ENCODE measurements at places on chromosomes 3 and 15. TPM values are rescaled to one million over a fixed set of nuclear protein-coding genes. Genes with fewer than 3 reads are reported as not detected.

The MST1R gene
- 5.3 TPM for total RNA-seq

- no peak for DNase-seq
- H3K4me3 ChIP-seq = no peak overlapping the region
- H3K27me3 ChIP-seq = no peaks in the 10 kb centered on the region
- H3K36me3 ChIP-seq = no peaks in the 10 kb centered on the region
- no peaks in the 10 kb centered on the region for H3K4me1 ChIP-seq
- no peak overlapping the region for H3K27ac ChIP-seq
Observed at GRCh38 chr15:37080261-37080921, 20.0 kb downstream of the MEIS2 start.

- peak; percentile 17 for DNase-seq
- H3K4me1 ChIP-seq = no peaks in the 10 kb centered on the region
- H3K27ac ChIP-seq = no peak overlapping the region
- no peaks in the 10 kb centered on the region for H3K36me3 ChIP-seq
- H3K27me3 ChIP-seq = no peaks in the 10 kb centered on the region
Observed at GRCh38 chr15:68374168-68374745, 57.7 kb downstream of the ITGA11 start.

The ALDH1A2 gene
- 0.72 TPM for total RNA-seq

The CASR gene
- 0.02 TPM for total RNA-seq

- no peak overlapping the region for H3K27ac ChIP-seq
- DNase-seq = no peak
- H3K4me1 ChIP-seq = peaks cover 4% of the 10 kb centered on the region
- H3K36me3 ChIP-seq = no peaks in the 10 kb centered on the region
Observed at GRCh38 chr3:105806359-105806758, 62.5 kb downstream of the CBLB start.

- H3K27ac ChIP-seq = no peak overlapping the region
- no peak overlapping the region for H3K4me3 ChIP-seq
- peak; percentile 33 for DNase-seq
- H3K36me3 ChIP-seq = peaks cover 6% of the 10 kb centered on the region
- no peaks in the 10 kb centered on the region for H3K4me1 ChIP-seq
Observed at GRCh38 chr3:64932666-64933342, 245.0 kb upstream of the ADAMTS9 start.

The CERS3 gene
- 1.3 TPM for total RNA-seq

The CKMT1A gene
- 35.5 TPM for total RNA-seq

The BNC1 gene
- total RNA-seq = not detected

The ITIH3 gene
- total RNA-seq = not detected

DNA sequence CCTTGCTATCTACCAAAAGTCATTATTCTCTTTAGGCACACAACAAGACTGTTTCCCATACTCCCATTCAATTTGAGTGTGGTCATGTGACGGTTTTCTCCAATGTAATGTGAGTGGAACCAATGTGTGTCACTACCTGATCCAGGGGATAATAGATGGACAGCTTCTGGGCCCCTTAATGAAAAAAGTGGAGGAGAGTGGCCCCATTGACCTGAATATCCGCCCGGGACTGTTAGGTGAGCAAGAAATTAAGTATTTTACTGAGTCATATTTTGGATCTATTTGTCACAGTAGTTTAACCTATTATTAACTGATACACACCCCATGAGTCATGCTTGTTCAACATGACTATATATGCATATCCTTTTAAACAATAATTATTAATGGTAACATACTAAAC is 15.1 kb upstream of the ARID3B start:
- peaks cover 6% of the 10 kb centered on the region for H3K4me1 ChIP-seq
- H3K27ac ChIP-seq = no peak overlapping the region
- H3K36me3 ChIP-seq = no peaks in the 10 kb centered on the region

GRCh38 chr15:57302640-57303257 is 73.6 kb upstream of the CGNL1 start:
- no peaks in the 10 kb centered on the region for H3K27me3 ChIP-seq
- no peak for DNase-seq
- no peaks in the 10 kb centered on the region for H3K36me3 ChIP-seq
- no peak overlapping the region for H3K27ac ChIP-seq

The TF gene
- 0.18 TPM for total RNA-seq

The VIPR1 gene
- total RNA-seq = 6.5 TPM

DNA sequence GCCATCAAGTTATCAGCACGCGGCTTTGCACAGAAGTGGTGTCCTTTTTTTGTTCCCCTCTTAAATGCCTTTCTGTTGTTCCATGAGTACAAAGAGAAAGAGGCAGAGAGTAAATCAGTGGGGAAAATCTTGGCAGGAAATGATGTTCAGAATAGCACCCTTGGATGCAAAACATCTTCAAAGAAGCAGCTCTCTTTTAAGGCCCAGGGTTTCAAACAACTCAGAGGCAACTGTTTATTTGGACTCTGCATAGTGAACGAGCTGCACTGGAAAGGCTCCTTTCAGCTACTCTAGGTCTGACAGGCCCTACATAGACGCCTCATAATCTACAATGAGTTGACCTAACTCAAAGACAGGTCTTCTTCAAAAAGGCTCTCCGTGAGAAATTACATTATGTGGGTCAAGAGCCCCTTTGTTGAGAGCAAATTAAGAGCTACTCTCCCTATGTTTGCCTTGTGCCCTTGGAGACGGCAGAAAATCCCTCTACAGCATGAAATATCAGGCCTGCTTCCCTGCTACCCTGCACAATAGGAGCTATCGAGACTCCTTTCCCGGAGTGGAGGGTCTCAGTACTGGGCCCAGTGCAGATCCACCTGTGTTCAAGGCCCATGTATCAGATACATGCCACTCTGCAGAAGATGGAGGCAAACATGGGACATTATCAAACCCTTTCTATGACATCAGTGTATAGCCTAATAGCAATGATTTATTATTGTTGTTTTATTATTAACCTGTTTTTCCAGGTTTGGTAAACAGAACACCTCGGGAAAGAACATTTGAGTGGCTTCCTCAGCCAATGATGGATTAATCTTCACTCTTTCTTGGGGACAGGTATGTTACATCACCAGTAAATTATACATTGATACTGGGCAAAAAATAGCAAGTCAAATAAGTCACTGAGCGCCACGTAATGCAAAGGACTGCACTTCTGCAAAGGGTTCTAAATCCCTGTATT is 53.1 kb downstream of the HEG1 start:
- H3K36me3 ChIP-seq = peaks cover 2% of the 10 kb centered on the region
- H3K4me1 ChIP-seq = no peaks in the 10 kb centered on the region
- H3K4me3 ChIP-seq = no peak overlapping the region

The CCR8 gene
- total RNA-seq = 0.64 TPM

The KPNA1 gene
- total RNA-seq = 71.8 TPM

DNA sequence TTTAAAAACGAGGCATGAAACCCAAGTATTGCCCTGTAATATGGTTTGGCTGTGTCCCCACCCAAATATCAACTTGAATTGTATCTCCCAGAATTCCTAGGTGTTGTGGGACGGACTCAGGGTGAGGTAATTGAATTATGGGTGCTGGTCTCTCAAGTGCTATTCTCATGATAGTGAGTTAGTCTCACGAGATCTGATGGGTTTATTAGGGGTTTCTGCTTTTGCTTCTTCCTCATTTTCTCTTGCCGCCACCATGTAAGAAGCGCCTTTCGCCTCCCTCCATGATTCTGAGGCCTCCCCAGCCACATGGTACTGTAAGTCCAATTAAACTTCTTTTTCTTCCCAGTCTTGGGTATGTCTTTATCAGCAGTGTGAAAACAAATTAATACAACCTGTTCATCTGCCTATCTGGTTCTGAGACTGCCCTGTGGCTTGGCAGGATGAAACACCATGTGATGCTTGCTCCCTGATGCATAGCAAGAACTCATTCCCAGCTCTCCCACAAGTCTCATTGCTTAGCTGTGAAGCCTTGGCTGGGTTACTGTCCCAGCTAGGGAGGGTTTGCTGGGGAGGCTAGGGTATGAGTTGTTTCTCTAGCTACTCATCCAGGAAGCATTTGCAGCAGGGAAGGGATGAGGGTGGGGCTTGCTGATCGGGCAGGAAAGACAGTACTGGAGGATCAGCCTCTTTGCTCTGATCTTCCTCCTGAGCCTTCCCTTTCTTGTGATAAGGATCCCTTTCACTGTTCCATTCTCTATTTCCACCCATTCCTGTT is 3.7 kb upstream of the SQOR start:
- H3K27ac ChIP-seq = no peak overlapping the region
- no peaks in the 10 kb centered on the region for H3K4me1 ChIP-seq
- no peak overlapping the region for H3K4me3 ChIP-seq
- no peak for DNase-seq
- H3K27me3 ChIP-seq = peaks cover 8% of the 10 kb centered on the region

GRCh38 chr15:99126131-99126588 is 21.3 kb downstream of the SYNM start:
- H3K4me1 ChIP-seq = no peaks in the 10 kb centered on the region
- H3K36me3 ChIP-seq = peaks cover 4% of the 10 kb centered on the region
- no peaks in the 10 kb centered on the region for H3K27me3 ChIP-seq
- H3K4me3 ChIP-seq = no peak overlapping the region
- H3K27ac ChIP-seq = no peak overlapping the region

The GP5 gene
- not detected for total RNA-seq

- H3K4me3 ChIP-seq = no peak overlapping the region
- no peak for DNase-seq
- H3K36me3 ChIP-seq = no peaks in the 10 kb centered on the region
- H3K27ac ChIP-seq = no peak overlapping the region
Observed at GRCh38 chr3:79414806-79415205, 353.0 kb downstream of the ROBO1 start.

DNA sequence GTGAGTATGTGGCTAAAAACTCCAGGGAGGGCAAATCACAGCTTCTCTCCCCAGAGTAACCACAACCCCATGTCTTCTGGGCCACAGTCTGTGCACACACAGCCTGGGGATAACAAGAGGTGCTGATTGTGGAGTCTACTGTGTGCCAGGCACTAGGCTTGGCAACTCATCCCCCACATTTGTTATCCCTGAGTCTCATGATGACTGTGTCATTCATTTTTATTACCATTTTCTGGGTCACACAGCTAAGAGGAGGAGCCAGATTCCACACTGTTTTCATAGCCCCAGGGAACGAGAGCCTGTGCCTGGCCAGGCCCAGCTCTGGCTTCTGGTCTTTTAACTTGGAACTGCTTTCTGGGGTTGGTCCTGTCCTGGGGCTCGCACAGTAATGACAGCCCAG is 34.5 kb downstream of the ESYT3 start:
- no peak overlapping the region for H3K4me3 ChIP-seq
- peak; percentile 12 for DNase-seq
- no peaks in the 10 kb centered on the region for H3K4me1 ChIP-seq
- no peaks in the 10 kb centered on the region for H3K27me3 ChIP-seq
- H3K27ac ChIP-seq = no peak overlapping the region
- H3K36me3 ChIP-seq = no peaks in the 10 kb centered on the region

- no peak for DNase-seq
- no peak overlapping the region for H3K4me3 ChIP-seq
- H3K4me1 ChIP-seq = no peaks in the 10 kb centered on the region
- H3K27me3 ChIP-seq = no peaks in the 10 kb centered on the region
- H3K27ac ChIP-seq = no peak overlapping the region
Observed at GRCh38 chr15:56524915-56525314, 60.0 kb upstream of the MNS1 start.

The ARGFX gene
- total RNA-seq = not detected

DNA sequence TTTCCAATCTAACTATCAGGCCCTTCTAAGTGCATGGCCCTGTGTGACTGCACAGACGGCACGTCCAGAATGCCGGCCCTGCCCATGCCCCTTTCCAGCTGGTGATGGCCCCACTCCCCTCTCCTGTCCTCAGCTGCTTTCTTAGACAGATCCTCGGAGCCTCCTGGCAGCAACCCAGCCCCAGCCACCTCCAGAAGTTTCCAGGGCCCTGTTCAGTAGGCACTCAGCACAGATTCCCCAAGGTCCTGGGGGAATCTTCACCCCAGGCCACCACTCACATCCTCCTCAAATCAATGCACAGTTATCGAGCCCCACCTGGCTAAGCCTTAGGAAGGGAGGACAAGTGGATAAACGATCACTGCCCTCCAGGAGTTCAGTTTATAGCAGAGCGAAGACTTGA is 1.4 kb upstream of the CRABP1 start:
- H3K4me3 ChIP-seq = no peak overlapping the region
- peaks cover 7% of the 10 kb centered on the region for H3K27me3 ChIP-seq
- H3K4me1 ChIP-seq = peaks cover 3% of the 10 kb centered on the region
- no peak for DNase-seq
- H3K36me3 ChIP-seq = peaks cover 16% of the 10 kb centered on the region
- H3K27ac ChIP-seq = no peak overlapping the region

- H3K36me3 ChIP-seq = 0 out of 2 replicates have a peak, but pooled peaks cover 10% of the 10 kb centered on the region
- H3K27me3 ChIP-seq = peaks cover 17% of the 10 kb centered on the region
- peak; percentile 64 for DNase-seq
- H3K27ac ChIP-seq = no peak overlapping the region
- peak overlapping the region; percentile 75 for H3K4me3 ChIP-seq
Observed at GRCh38 chr15:29968099-29968894, 114.5 kb upstream of the GOLGA8J start.

GRCh38 chr15:66619152-66619903 is 53.5 kb upstream of the LCTL start:
- H3K4me1 ChIP-seq = peaks cover 6% of the 10 kb centered on the region
- no peaks in the 10 kb centered on the region for H3K36me3 ChIP-seq

The SMAD6 gene
- 6.0 TPM for total RNA-seq

The ROBO2 gene
- total RNA-seq = 2.0 TPM

The TMEM212 gene
- total RNA-seq = not detected

GRCh38 chr3:189001559-189001958 is 170.2 kb upstream of the TPRG1 start:
- H3K4me1 ChIP-seq = no peaks in the 10 kb centered on the region
- no peaks in the 10 kb centered on the region for H3K36me3 ChIP-seq
- DNase-seq = no peak
- H3K4me3 ChIP-seq = no peak overlapping the region
- no peaks in the 10 kb centered on the region for H3K27me3 ChIP-seq

The RPN1 gene
- total RNA-seq = 170 TPM

The SLC28A1 gene
- not detected for total RNA-seq

The C3orf70 gene
- 0.66 TPM for total RNA-seq

The ALPK3 gene
- total RNA-seq = 17.7 TPM

DNA sequence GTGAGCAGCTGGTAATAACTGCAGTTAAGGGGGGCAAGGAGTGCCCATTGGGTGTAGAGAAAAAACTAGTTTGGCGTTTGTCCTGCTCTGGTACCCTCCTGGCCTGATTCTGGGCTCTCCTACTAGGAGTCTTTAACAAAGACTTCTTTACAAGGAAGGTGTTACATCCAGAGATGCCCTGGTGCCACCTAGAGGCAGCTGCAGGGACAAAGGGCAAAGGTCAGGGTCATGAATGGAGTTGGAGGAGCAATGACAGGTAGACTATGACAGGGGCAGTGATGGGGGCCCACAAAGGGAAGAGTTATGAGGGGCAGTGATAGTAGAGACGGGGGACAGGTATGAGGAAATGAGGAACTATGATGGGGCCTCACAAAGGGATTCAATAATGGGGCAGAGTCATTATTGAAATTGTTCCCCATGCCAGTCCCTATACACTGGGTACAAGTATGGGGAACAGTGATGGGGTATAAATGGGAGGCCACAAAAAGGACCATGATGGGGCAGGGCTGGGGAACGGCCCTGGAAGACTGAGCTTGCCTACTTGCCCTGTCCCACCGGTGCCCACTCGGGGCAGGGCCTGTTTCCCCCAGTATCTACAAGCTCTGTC is 7.9 kb downstream of the CCDC71 start:
- no peaks in the 10 kb centered on the region for H3K4me1 ChIP-seq
- peaks cover 4% of the 10 kb centered on the region for H3K36me3 ChIP-seq
- H3K27ac ChIP-seq = no peak overlapping the region

The SPTSSB gene
- 1.4 TPM for total RNA-seq

- no peaks in the 10 kb centered on the region for H3K36me3 ChIP-seq
- no peak overlapping the region for H3K27ac ChIP-seq
- no peak overlapping the region for H3K4me3 ChIP-seq
- DNase-seq = no peak
- H3K4me1 ChIP-seq = peaks cover 5% of the 10 kb centered on the region
Observed at GRCh38 chr15:29143909-29144635, 125.5 kb downstream of the NSMCE3 start.

The LRRN1 gene
- 269 TPM for total RNA-seq

All from H9 (cell line).